ENCODE measurements at places on chromosomes 2 and 18.

DNA sequence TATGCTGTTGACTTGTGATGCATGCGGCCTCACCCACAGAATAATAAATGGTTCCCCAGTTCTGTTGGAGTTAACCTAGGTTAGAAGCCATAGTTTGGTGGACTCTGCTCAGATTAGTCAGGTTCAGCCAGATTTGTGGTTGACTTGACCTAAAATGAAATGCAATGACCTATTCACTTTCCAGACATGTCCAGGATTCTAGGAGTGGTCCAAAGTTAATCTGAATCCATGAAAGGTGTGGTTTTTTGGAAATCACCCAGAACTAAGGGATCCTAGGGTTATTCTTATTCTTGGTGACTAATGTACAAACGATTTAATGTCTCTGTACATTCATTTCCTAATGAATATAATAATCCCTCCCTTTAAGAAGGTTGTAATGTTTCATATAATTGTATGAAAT is 88.9 kb upstream of the RBBP8 start:
- no peak for DNase-seq

- no peak for DNase-seq
Measured at GRCh38 chr2:74917702-74918619, 40.5 kb upstream of the POLE4 start.

DNA sequence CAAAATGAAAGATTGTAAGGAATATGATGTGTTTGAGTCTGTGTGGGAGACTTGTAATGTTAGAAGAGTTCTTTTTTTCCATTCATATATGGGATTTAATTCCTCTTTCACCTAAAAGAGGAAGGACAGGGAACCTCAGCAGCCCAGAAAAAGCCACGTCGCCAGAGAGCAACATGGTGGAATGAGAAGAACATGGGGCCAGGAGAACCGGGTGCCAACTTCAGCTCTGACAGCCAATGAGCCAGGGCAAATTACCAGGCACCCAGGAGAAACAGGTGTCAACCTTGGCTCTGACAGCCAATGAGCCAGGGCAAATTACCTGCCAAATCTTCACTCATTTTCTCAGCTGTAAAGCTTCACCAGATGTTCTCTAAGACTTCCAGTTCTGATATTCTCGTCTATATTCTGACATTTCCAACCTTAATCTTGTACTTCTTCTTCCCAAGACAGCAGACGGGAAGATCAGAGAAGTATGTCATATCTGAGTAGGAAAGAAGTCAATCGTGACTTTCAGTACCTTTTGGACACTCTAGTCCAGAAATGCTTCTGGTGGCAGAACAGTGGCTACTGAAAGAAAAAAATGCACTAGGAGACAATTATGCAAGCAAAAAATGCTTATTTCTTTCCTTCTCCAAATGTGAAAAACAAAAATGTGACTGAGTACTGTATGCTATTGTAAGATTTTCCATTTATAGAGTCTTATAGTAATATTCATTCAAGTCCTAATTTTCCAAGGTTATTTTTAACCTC is 79.2 kb upstream of the COL5A2 start:
- DNase-seq, result no peak

- DNase-seq, result peak; percentile 17
Measured at GRCh38 chr2:153163055-153163454, 315.5 kb downstream of the RPRM start.

DNA sequence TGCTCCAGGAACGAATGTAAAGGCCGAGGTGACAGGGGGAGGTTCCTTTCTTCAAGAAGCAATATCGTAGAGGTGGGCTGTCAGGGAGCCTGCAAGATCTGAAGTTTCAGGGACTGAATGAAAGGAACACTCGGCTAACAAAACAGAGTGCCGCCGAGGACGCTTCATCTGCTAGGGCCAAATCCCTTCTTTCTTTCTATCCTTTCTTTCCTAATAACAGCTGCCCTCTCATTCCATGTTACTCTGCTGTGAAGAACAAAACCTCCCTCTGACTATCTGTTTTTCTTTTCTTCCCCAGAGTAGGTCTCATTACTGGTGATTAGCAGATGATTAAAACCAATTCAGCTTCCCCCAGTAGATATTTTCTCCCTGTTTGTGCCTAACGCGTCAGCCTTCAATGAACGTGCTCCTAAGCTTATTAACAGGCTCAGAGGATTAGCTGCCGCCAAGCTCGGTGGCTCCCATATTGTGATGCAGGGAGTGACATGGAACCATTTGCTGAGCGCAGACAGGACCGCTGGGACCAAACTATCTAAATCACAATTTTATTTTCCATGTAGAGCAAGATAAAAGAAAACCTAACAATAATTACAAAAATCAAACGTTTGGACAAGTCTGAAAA is 414.6 kb downstream of the TMEM182 start:
- DNase-seq, result no peak

GRCh38 chr2:147172493-147173188 is 672.2 kb upstream of the ACVR2A start:
- no peak for DNase-seq

GRCh38 chr2:80255918-80256781 is 48.4 kb downstream of the LRRTM1 start:
- DNase-seq, result no peak

GRCh38 chr2:10413503-10413902 is 34.6 kb downstream of the ODC1 start:
- no peak for DNase-seq

DNA sequence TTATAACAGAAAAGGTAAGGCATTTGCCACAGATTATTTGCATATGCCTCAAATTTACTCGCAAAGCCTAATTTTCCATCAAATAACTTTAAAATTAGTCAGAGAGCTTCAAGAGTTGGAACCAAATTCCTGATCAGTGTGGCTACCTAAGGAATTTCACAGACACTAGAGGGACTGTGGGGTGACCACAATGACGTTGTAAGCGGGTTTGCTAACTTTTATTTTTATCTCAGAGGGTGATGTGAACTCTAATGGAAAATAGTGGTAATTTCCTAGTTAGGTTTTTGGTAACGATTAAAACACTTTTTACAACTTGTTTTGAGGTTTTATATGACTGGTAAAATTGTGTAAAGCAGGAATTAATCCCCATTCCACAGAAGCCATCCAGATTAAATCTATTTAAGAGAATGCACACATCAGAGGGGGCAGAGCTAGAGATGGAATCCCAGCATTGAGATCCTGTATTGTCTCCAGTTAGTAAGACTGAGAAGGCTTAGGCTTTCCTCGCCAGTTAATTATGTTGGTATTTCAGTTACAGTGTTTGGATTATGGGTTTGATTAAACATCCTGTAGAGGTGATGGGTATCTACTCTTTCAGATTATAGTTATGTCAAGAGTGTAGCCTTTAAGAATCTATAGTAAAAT is 129.0 kb downstream of the GPD2 start:
- DNase-seq, result no peak

GRCh38 chr18:12540751-12541150 is 117.2 kb downstream of the SPIRE1 start:
- DNase-seq, result no peak

- no peak for DNase-seq
Measured at GRCh38 chr2:111176388-111176787, 55.7 kb downstream of the BCL2L11 start.
